Stimulated activated CD4-positive, alpha-beta T cell treated with anti-CD3 and anti-CD28 coated beads, Interleukin-1b, Interleukin-23, amount 100 ng/mL, for 1 hour (primary cell): ENCODE measurements at places on chromosomes 3 and 15.

DNA sequence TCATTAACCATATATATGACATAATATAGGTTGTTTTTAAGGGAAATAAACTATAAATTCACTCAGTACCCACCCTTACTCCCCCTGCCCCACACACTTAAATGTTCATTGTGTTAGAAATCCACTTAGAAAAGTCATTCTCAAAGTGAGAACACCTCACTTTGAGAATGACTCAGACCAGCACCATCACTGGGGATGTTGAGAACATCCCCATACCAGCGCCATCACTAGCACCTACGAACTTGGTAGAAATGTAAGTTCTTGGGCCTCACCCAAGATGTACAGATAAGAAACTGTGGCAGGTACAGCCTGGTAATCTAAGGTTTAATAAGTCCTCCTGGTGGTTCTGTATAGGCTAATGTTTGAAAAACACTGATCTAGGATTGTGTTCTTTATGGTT is 362.6 kb downstream of the LPP start:
- no peak for DNase-seq

GRCh38 chr15:54618120-54618519 is 578.6 kb downstream of the RSL24D1 start:
- no peak for DNase-seq

- DNase-seq: no peak
Measured at GRCh38 chr3:122609798-122610559, 32.5 kb downstream of the PARP15 start.

- no peak for DNase-seq
Measured at GRCh38 chr3:70108072-70108471, 108.5 kb downstream of the SAMMSON start.

GRCh38 chr3:38646062-38646461 is 3.4 kb downstream of the SCN5A start:
- DNase-seq: no peak

- DNase-seq: no peak
Measured at GRCh38 chr3:67723863-67724262, 69.5 kb upstream of the SUCLG2 start.

GRCh38 chr3:183180110-183180783 is 17.7 kb upstream of the LAMP3 start:
- no peak for DNase-seq

DNA sequence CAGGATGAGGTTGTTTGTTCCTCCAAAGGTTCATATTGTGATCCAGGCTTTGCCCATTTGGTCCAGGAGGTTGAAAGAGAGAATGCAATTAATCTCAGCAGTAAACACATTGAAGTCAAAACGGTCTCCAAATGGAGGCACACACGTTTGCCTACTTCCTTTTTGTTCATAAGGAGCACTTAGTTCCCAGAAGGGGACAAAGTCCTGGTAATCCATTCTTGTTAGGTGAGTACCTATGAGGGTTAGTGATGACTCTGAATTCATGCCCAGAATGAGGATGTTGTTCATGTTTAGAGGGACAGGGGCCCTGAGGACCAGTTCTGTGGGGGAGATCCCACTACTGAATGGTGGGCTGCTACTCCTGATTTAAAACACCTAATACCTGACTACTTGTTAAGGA is 177.7 kb downstream of the ALDH1A2 start:
- no peak for DNase-seq

DNA sequence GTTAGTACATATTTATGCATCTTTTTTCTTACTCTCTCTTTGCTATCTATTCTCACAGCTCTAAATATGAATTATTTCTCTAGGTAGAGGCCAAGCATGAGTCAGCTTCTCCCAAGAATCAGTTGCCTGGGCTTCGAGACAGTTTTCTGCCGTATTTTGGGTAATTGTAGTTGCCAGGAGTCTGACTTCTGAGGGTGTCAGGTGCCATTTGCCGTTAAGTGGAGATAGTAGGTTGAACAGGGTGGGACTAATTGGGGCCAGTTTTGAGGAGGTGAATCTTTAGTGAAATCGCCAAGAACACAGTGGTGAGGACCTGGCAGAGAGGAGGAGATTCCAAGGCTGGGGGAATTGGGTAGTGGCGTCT is 7.8 kb upstream of the NRROS start:
- no peak for DNase-seq

DNA sequence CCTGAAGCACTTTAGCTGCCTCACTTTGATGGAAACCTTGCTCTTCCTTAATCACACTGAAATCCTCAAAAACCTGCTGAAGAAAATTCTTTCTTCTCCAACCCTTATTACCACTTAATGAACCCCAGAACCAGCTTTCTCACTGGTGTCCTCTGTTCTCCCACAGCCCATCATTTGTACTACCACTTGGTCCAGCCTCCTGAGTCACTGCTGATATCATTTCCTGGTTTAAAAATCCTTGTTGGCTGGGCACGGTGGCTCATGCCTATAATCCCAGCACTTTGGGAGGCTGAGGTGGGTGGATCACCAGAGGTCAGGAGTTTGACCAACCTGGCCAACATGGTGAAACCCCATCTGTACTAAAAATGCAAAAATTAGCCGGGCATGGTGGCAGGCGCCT is 418.6 kb upstream of the KCNMB2 start:
- no peak for DNase-seq

GRCh38 chr3:53709860-53710674 is 136.2 kb downstream of the CHDH start:
- peak; percentile 7 for DNase-seq

- DNase-seq: no peak
Measured at GRCh38 chr3:174089592-174089991, 692.0 kb downstream of the NLGN1 start.

DNA sequence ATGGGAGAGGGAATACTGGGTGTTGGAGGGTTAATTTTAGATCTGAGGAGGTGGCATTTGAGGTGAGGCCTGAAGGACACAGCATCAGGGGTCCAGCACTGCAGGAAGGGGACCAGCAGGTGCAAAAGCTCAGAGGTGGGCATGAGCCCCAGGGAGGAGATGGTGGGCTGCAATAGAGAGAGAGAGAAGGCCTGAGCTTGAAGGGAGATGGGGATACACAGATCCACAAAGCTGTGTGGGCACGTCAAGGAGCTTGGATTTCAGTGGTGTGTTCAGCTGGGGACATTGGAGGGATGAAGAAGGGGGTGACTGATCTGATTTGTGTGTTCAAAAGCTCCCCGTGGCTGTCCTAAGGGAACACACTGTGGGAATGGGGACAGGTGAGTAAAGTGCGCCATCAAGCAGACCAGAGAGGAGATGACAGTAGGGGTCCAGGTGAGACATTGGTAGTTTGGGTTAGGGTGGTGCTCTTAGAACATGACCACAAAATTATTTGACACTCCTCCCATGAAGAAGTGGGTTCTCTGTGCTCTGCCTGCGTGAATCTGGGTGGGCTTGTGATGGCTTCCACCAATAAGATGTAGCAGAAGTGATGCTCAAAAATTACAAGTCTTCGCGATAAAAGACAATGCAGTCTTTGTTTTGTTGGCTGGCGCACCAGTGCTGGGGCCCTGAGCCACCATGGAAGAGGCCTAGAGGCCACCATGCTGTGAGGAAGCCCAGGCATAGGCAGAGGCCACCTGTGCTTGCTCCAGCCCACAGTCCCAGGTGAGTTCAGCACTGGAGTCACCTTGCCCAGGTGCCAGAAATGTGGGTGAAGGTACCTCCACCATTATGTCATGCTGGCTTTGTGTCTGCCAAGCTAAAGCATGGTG is 1.9 kb upstream of the WNT7A start:
- DNase-seq: no peak

DNA sequence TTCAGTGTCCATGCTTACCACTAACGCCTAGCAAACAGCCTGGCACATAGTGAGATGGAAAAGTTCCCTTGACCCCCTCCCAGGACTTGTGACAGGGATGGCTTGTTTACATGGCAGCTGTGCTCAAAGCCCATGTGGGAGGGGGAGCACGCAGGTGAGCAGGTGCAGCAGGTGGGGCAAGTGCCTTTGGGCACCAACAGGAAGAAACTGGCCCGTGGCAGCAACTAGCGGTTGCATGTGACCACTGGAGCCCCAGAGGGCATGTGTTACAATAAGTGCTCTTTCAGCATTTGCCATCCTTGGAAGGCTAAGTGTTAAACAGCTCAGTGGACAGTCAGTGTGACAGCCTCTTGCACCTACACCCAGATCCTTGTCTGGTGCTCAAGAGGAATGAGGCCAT is 734.6 kb downstream of the TUSC7 start:
- no peak for DNase-seq

DNA sequence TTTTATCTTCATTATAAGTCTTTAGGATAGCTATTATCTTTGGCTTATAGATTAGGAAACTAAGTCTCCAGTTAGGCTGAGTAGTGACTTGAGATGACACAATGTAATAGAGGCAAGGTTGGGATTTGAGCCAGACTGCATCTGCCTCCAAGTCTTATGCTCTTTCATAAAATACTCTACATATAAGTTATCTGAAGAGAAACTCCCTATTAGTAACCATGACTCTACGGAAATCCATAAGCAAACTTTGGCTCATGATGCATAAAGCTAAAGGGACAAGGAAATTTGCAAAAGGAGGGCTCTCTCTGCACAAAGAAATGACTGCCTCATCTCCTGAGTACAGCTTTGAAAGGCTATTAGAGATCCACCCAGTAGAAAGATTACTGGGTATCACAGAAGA is 77.6 kb upstream of the FRMD4B start:
- DNase-seq: no peak

DNA sequence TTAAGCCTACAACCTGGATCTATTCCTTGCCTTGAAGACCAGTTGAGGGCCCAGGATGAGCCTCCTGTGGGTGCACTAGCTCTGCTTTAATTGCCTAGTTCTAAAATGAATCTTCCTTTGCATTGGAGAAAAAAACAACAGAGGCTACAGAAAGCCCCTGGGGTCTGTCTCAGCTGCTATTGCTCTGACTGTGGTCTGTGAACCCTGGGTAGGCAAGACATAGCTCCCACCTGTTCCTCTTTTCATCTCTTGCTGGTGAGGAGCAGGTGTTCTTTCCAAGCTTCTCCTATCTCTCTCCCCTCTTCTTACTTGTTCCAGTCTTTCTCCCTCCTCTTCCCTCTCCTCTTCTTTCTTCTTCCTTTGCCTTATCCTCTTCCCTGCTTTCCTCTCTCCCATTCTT is 28.8 kb downstream of the RBP2 start:
- no peak for DNase-seq

- DNase-seq: no peak
Measured at GRCh38 chr3:17749281-17749680, 6.8 kb upstream of the TBC1D5 start.

DNA sequence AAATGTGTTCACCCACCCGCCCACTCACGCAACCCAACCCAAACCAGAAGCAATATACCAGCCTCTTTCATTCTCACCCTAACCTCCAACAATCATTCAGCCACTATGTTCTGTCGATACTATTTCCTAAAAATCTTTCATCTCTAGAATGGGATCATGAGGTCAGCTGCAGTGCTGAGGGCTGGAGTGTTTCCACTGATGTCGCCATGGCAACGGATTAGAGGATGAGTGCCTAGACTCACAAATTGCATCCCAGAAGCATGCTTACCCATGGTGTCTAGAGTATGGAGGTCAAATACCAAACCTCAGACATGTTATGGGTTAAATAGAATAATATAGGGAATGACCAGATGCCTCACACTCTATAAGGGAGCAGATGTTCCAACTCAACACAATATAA is 138.5 kb downstream of the GABRB3 start:
- DNase-seq: no peak

DNA sequence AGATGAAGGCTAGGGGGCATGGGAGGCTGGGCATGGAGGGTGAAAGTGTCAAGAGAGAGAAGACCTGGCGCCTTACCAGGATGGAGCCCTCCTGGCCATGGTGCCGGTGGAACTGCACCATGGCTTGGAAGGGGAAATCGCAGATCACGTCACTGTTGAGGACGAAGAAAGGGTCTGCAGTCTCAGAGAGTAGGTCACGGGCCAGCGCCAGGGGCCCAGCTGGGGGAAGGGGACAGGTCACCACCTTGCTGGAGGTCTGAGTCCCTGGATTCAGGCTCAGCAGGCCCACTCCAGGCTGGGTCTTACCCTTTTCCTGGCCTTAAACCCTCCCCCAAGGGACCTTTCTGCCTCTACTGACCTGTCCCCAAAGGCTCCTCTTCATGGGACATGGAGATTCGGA is 855 bp downstream of the GMPPB start:
- no peak for DNase-seq

GRCh38 chr3:172217877-172218276 is 178.5 kb downstream of the FNDC3B start:
- DNase-seq: no peak

DNA sequence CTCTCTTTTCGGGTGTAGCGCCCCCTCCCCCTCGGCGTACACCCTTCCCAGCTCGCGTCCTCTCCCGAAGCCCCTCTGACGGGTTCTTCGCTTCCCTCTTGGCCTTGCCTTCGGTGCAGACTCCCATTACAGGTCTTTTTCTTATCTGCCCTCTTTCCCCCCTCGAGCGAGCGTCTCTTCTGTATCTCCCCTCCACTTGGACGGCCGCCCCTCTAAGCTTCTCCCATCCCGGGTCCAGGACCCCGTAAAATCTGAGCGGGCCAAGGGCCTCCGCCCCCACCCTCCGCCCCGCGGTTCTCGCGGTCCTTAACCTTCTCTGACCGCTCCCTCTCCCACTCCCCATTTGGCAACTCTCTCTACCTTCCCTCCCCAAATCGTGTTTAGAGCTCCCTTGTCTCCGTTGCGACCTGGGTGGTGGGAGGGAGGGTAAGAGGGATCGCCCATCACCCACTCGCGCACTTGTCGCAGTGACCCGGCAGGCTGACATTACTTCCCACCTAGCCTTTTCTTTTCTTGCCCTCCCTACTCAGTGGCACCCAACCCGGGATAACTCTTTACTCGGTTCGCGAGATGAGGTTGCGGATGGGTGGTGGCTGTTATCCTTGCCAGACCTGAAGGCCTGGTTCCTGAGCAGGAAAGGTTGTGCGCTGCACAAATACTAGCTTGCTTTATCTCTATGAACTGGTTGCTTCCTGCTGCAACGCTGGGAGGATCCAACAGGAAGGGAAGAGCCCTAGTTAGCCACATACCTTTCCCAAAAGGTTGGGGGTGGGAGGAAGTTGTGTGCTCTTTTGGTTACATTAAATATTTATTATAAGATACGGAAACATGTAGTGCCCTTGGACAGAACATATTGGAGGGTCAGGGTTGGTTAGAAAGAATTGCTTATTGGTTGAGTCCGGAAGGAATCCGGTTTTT is 922 bp downstream of the RAB11A start:
- DNase-seq: no peak

DNA sequence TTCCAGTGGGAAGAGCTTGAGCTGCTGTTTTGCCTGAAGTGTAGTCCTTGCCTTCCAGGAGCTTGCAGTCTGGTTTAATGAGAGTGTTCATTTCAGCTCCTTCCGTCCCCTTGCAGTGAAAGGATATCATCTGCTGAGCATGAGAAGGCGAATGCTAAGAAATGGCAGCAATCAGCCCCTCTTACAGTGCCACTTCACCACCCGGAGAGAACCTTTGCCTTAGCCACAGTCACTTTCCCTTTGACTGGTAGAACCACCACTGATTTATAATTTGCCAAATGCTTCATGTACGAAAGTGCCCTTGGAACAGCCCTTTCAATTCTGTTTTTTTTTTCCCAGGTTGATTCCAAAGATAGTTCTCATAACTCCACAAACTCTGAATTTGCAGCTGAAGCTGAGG is 11.5 kb downstream of the TATDN2 start:
- no peak for DNase-seq
